ENCODE measurements at places on chromosomes 11 and 22.

DNA sequence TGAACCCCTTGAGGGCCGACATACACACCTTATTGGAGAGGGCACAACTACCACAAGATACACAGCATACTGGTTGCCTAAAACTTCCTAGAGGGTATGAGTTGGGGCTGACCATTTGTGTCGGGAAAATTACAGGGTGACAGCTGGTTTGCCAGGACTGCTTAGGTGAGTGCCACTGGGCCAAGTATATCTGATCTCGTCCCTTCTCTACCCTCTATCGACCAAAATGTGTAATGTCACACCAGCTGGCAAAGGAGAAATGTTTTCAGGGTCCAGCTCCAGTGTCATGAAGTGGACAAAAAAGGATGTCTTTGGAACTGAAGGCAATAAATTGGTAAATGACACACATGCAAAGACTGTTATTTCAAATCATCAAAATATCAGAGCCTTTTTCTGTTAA is 126.1 kb downstream of the PGR start:
- DNase-seq = no peak

GRCh38 chr11:78620159-78620558 is 45.5 kb upstream of the NARS2 start:
- DNase-seq = no peak

- no peak for DNase-seq
Observed at GRCh38 chr11:14784230-14784629, 107.8 kb downstream of the CYP2R1 start.

DNA sequence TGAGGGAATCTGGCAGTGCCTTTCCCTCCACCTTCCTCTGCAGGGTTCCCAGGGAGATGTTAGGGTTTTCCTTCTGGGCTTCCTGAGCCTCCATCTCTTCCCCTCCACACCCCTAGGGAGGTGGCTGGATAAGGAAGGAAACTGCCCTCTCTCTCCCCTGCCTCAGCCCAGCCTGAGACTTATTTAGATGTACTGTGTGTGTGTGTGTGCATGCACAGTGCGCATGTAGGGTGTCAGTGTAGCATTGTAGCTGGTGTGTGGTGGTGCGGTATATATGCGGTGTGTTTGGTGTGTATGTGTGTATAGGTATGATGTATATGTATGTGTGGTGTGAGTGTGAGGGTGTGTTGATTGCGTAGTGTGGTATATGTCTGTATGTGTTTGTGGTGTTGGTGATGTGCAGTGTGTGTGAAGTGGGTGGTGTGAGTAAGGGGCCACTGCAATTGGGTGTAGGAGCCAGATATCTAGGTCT is 1.5 kb downstream of the FXYD6 start:
- DNase-seq = no peak

- no peak for DNase-seq
Observed at GRCh38 chr11:15577519-15577918, 462.8 kb downstream of the INSC start.

All from stimulated activated CD8-positive, alpha-beta memory T cell treated with anti-CD3 and anti-CD28 coated beads, Interleukin-7, amount 100 ng/mL, for 1 hour (primary cell).